ENCODE measurements at places on chromosomes 6 and 20.

DNA sequence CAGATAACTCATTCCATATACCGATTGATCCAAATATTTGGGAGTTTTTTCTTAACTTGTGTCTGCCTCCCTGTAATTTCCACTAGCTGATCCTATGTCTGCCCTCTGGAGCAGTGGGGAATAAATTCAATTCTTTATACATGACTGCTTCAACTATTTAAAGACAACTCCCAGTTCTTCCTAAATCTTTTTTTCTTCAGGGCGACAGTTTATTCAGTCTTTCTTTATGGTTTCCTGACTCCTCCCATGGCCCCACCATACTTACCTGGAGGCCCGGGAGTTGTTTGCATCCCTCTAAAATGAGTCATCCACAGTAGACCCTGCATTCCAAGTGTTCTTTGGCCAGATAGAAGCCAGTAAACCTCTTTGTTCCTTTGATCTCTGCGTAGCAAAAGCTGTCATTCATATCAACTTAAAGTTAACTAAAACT lies 73.6 kb downstream of the LCA5 start:
- no peak for DNase-seq

DNA sequence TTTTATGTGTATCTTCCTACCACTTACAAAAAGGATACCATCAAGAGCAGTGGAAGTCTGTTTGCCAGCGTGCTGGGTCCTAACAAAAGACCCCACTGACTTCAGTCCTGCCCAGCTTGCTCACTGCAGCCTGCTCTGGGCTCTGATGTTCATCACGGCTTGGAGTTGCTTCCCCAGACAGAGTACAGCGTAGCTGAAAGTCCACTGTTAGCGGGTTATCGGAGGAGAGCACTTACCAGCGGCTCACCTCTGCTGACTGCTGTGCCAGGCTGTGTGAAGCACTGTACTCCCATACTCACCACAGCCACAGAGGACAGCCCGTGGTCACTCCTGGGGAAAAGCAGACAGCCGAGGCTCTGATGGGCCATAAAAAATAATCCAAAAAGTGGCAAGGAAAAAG lies 40.2 kb downstream of the CTCFL start:
- DNase-seq, result no peak

- no peak for DNase-seq
Observed at GRCh38 chr20:51607170-51607569, 64.7 kb upstream of the NFATC2 start.

DNA sequence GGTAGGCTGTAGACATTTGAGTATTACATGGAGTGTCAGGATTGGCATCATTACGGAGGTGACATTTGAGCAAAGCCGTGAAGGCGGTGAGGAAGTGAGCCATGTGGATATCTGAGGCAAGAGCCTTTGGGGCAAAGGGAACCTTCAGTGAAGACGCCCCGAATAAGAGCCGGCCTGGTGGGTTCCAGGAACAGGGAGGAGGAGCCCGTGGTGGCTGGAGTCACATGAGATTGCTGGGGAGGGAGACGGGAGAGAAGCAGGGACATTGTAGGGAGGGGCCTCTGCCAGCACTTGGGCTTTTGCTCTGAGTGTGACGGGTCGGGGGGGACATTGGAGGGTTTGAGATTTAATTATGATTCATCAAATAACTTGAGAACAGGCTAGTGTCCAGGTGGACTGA lies 78.3 kb downstream of the PHACTR3 start:
- no peak for DNase-seq

DNA sequence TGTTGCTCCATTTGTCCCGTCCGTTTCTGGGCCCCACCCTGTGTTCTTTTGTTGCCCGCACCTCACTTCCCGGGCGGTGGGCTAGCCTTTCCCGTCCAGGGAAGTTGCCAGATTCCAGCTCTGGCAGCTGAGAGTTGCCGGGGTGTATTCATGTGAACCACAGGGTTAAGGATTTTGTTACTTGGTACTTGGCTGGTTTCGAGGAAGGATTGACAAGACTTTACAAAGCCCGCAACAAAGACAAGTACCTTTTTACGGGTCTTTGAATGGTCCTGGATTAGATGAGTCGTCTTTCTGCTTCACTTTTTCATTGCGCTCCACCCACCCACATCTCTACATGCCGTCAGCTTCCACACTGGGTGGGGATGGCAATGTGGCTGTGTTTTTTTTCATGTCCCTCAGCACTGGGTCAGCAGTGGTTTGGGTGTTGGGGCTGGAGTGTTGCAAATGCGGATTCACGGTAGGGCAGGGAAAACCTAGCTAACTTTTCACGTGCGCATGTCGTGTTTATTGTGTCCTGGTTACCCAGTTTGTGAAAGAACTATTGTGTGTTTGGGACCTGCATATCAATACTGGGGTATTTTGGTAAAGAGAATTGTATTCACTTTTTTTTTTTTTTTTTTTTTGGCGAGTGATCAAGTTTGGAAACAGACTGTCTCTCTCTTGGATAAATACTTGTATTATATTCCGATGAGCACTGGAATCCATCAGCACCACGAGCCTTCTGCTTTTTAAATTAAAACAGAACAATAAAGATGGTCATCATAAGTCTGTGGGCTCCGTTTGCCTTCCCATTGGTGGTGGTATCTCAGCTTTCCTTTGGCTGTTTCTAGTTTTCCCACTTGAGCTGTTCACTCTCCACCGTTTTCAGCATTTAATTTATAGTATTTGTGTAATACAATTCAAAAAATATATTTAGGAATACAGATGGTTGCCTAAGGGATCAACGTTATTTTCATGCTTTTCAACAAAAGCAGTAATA lies 1.2 kb downstream of the DUSP22 start:
- DNase-seq, result peak; percentile 42

DNA sequence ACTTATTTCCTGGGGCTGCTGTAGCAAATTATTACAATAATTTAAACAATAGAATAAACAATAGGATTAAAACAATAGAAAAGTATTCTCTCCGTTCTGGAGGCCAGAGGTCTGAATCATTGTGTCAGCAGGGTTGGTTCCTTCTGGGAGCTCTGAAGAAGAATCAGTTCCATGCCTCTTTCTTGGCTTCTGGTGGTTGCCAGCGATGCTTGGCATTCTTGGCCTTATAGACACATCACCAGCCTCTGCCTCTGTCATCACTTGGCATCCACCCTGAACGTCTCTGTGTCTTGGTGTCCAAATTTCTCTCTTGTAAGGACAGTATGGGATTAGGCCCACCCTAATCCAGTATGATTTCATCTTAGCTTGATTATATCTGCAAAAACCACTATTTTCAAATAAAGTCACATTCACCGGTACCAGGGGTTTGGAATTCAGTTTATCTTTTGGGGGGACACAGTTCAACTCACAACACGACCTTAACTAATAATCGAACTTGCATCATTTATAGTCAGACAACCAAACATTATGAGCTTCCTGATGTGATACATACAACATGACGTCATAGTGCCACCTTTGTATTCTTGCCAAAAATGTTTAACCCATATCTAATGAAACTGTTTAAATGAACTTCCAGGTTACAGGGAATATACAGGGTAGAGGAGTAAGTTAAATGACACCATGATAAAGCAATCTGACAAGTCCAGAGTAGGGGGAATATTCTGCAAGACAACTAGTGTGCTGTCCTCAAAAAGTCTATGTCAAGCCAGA lies 84.7 kb upstream of the RNF24 start:
- DNase-seq, result no peak

DNA sequence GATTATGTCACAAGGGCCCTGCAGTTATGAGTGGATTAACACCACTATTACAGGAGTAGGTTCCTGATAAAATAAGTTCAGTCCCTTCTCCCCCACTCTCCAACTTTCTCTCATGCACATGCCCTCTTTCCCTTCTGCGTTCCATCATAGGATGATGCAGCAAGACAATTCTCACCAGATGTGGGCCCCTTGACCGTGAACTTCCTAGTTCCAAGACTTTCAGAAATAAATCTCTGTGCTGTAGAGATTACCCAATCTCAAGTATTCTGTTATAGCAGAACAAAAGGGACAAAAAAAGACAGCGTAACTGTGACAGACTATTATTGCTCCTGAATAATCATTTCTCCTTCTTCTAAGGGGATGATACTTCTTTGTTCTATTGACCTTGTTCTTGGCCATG lies 33.8 kb upstream of the TMEM244 start:
- DNase-seq, result no peak

DNA sequence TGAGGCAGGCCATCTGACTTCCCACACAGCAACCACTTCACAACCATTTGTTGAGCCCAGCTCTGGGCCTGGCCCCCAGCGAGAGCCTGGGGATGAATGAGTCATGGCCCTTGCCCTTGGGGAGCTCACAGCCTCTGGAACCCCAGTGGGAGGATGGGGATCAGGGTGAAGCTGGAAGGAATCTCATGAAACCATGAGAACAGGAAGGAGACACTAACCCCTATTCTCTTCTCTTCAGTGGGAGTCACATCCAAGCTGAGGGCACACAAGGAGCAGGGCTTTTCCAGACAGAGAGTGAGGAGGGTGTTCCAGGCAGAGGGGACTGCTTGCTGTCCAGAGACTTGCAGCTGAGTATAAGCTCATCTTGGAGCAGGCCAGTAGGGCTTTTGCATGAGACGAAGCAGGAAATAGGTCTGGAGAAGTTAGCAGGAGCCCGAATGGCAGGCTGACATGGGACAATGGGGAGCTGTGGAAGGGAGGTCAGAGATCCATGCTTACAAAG lies 7.5 kb downstream of the FOXS1 start:
- peak; percentile 64 for DNase-seq

DNA sequence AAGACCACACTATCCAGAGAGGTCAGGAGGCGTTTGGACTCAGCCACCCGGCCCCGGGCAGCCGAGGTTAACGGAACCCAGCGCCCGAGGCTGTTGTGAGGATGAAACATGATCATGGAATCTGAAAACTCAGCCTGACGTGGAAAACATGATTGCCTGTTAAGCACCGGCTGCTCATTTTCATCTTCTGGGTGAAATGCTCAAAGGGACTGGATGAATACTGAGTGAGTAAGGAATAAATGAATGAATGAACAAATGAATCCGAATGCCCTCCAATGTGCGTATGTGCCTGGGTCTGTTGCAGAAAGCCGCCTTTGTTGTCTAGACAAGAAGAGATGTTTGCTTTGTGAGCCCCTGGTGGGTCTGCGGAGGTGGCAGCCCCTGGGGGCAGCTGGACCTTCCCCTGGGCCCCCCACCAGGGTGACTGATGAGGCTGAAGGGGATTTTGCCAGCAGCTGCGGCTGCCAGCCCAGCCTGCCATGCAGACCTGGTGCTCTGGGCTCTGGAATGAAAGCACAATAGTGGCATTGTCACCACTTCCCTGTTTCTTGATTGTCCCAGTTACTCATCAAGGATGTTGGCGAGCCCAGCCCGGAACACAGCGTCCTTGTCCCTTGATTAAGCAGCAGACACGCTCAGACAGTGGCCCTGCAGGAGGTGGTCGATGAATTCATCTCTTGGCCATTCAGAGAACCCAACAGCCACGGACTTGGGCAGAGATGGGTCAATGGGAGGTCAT lies 211.1 kb downstream of the ANKRD60 start:
- peak; percentile 82 for DNase-seq

- DNase-seq, result no peak
Observed at GRCh38 chr6:27214126-27214601, 33.3 kb upstream of the PRSS16 start.

GRCh38 chr6:36716476-36717093 lies 19.0 kb downstream of the RAB44 start:
- no peak for DNase-seq

DNA sequence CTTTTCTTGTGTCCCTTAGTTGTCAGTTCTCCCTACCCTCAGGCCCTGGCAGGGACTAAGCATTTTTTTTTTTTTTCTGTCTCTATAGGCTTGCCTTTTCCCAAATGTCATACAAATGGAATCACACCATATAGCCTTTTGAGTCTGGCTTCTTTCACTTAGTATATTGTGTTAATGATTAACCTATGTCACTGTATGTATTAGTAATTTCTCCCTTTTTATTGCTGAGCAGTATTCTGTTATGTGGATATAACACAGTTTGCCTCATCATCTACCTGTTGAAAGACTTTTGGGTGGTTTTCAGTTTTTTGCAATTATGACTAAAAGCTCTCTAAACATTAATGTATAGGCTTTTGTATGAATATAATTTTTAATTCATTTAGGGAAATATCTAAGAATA lies 16.0 kb upstream of the FBXO30 start:
- no peak for DNase-seq

DNA sequence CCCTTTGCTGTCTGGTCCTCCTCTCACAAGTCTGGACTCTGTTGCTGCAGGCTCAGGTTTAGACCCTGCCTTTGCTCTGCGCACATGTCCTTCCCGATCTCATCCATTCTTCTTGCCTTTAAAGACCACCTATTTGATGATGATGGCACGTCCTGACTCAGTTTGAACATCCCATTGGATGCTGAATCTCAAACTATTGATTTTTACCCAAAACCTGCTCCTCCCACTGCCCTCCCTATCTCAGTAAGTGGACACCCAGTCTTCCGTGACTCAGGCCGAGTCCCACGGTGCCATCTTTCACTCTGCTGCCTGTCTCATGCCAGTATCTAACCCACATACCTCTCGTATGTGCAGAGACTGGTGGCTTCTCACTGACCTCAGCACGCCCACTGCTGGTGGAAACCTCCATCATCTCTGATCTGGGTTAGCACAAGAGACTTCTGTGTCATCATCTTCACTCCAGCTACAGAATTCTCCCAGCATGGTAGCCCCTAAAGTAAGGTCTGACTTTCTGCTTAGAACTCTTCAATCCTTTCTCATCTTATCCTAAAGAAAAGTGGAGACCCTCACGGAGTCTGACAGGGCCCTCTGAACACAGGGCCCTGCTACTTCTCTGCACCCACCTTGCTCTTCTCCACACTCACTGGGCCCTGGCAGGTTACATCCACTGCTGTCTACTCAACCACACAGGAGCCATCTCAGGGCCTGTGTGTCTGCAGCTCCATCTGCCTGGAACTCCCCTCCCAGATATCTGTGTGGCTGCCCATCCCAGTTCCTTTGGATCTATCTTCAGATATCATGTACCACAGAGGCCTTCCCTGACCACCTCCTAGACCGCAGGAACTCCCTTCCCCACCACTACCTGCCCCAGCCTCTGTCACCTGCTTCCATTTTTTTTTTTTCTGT lies 387.1 kb upstream of the AGPAT4 start:
- DNase-seq, result no peak

DNA sequence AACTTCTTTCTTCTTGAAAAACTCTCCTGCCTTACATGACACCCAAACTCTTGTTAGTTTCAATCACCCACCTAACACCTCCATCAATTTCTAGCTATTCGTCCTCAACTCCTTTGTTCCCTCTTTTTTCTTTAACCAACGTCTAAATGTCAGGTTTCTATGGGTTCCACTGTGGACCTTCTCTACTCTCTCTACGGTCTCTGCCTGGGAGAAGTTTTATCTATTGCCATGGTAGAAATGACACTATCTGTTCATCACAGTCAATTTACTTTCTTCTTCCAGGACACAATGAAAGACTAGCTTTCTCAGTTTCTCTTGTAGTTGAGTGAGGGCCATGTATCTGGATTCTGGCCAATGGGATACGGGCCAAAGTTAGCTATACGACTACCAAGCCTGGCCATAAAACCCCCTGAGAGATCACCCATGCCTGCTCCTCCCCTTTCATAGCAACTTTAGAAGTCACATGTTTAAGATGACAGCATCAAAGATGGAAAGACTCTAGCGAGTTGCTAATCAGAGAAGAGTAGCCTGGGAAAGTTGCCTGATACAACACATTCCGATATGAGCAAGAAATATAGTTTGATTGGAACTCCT lies 17.9 kb downstream of the RNGTT start:
- DNase-seq, result no peak

All from astrocyte of the spinal cord (primary cell).